ENCODE measurements at places on chromosomes 2 and 18.

DNA sequence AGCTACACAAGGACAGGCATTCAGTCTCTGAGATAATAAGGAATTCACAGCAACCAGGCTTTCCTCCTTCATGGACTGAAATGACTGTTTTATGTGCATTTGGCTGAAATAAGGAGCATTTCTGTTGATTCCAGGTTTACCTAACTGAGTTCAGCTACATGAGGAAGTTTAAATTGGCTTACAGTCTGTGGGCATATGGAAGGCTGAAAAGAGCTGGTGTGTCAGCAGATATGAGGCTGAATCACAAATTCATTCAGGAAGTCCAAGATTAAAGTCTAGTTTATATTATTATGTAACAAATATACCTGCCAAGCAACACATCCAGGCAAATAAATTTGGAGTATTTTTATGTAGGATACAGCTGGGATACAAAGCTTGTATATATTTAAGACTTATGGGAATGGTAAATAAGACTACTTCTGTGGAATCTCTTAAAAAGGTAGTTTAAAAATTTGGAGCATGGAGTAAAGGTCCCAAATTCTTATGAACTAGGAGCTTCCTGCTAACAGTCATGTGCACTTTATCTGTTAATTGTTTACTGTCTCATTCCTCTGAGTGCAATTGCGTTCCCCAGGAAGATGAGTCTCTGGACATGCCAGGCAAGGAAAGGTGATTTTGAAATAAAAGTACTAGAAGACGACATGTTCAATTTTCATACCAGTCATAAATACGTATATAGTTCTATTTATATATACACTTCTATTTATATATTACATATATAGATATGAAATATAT is 53.0 kb downstream of the ZC3H8 start:
- DNase-seq = no peak

- no peak for DNase-seq
Observed at GRCh38 chr2:236754271-236754944, 184.8 kb downstream of the ACKR3 start.

- no peak for DNase-seq
Observed at GRCh38 chr18:56286775-56287325, 351.5 kb downstream of the TXNL1 start.

GRCh38 chr2:28292491-28292890 is 100.2 kb upstream of the FOSL2 start:
- DNase-seq = no peak

DNA sequence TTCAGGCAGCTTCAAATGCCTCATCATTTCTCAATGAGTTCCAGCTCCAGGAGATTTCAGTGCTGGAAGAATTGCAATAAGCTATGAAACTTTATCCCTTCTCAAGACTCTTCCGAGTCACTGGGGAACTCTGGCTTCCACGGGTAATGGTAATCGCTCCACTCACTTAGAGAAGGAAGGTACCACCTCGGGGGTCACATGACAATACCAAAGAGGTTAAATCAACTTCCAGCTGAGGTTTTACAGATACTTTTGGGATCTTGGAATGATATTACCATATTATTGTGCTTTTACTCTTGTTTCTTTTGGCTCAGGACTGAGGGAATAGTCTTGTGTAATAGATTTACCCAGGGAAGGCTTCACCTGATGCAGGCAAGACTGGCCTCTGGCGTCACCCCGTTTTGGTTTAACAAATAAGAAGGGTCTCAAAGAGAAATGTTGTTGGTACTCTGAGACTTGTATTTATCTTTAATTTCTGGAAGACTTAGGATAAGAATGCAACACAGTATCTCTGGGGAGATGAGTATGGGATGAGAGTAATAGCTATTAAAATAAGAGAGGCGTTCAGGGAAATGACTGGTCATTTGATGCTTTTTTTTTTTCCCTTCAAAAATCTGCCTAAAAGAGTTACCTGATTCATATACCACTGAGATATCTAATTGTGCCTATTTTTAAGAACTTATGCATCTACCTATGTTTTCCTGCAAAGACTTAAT is 316.9 kb upstream of the ZEB2 start:
- no peak for DNase-seq

DNA sequence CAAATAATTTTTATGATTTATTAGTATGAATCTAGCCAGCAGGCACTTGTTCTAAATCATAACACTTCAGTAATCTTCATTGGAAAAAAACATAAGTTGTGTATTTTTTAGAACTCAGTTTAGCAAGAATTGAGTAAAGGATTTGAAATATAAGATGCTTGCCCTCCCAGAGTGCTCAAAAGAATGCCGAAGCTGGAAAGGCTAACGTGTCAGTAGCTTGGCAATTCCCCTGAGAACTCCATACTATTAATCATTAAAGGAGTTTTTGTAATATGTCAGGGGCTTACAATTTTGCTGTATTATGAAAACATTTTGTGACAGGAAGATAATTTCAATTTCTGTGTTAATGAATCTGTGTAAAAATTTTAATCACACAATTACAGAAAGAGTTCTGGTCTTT is 122.7 kb downstream of the GULP1 start:
- DNase-seq = no peak

GRCh38 chr2:9250091-9250490 is 43.5 kb downstream of the ASAP2 start:
- no peak for DNase-seq

- DNase-seq = no peak
Observed at GRCh38 chr2:241772063-241772499, 4.5 kb upstream of the GAL3ST2 start.

DNA sequence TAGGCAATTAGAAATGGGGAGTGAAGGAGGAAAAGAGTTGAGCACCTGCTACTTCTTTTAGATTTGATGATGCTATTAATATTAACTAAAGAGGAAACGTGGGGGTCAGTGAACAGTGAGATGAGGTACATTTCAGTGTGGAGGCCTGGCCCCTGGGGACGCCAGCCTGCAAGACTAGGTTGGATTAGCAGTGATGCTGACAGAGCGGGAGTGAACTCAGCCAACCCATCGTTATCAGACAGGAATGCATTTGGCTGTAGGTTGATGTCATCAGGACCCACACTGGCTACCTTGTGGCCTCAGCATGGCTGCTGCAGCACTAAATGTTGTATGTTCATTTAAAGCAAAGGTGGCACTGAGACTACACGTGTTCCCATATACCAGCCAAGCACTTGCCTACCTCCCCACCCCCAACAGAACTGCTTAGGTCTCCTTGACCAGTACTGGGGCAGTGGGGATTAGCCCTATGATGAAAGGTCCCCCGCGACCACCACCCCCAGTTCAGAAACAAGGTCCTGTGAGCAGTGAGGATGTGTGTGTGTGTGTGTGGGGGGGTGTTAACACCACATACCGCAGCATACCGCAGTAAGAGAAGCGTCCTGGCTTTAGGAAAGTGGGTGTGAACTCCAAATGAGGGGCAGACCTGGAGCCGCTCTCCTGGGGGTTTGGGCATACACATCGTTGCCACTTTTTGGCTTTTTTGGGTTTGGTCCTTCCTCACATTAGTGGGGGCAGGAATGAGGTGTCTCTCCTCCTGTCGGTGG is 26.0 kb downstream of the DGKD start:
- DNase-seq = no peak

- DNase-seq = no peak
Observed at GRCh38 chr2:12641441-12641840, 75.3 kb upstream of the TRIB2 start.

- no peak for DNase-seq
Observed at GRCh38 chr2:45180033-45180746, 170.9 kb upstream of the SIX2 start.

- DNase-seq = no peak
Observed at GRCh38 chr2:173740639-173741038, 224.5 kb downstream of the SP3 start.

DNA sequence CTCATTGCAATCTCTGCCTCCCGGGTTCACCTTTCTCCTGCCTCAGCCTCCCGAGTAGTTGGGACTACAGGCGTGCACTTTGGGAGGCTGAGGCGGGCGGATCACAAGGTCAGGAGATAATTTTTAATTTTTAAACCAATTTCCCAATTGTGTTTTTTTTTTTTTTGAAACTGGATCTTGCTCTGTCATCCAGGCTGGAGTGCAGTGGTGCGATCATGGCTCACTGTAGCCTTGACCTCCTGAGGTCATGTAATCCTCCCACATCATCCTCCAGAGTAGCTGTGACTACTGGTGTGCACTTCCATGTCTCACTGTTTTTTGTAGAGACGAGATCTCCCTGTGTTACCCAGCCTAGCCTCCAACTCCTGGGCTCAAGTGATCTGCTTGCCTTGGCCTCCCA is 49.3 kb downstream of the GLS start:
- DNase-seq = no peak

GRCh38 chr2:157124731-157125130 is 132.8 kb upstream of the GALNT5 start:
- DNase-seq = no peak

DNA sequence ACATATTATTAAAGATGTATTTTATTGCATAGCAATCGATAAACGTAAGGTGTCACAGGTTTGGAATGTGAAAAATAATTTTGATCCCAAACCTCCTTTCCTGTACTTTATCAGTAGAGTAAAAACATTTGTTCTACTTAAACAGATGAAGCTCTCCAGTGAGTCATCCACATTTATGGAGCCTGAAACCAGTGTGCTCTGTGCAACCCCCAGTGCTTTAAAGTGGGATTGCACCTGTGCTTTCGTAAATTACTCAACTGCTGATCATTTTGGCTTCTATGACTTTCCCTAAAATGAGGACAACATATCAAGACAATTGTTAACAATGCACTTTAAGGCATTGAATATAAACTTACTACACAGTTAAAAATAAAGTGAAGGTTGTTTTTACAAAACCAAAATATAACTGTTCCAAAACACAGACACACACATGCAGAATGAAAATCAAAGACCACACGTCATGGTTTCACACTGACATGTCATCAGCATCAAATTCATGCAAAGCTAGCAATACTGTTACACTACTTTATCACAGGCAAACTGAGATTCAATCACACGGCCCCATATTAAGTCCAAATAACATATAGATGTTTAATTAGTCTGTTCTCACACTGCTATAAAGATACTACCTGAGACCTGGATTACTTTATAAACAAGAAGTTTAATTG is 9.7 kb downstream of the TMEM18 start:
- DNase-seq = no peak

GRCh38 chr18:62998443-62998842 is 283.1 kb downstream of the PHLPP1 start:
- no peak for DNase-seq

- DNase-seq = no peak
Observed at GRCh38 chr2:63861220-63861822, 19.6 kb downstream of the UGP2 start.

- DNase-seq = no peak
Observed at GRCh38 chr2:224416656-224417360, 14.9 kb upstream of the FAM124B start.

GRCh38 chr2:85772841-85773491 is 19.2 kb downstream of the ATOH8 start:
- DNase-seq = no peak

DNA sequence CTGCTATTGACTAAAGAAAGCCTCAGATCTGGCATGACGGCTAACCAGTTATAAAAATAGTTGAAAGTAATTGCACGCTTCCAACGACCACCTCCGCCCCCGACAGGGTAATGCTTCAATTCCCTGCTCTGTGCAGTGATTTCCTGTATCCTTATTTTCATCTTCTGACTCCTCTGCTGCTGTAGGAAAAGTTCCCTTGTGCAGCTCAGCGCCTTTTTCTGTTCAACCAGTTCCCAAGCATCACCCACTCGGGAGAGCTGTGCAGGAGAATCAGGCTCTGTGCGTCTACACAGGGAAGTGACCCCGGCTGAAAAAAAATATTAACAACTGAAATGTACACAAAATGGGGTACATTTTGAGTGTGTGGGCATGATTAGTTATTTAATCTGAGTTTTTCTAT is 91.3 kb upstream of the COPS8 start:
- DNase-seq = no peak

GRCh38 chr2:70793450-70793849 is 3.0 kb upstream of the FIGLA start:
- DNase-seq = no peak

GRCh38 chr18:35451032-35451431 is 46.7 kb downstream of the INO80C start:
- DNase-seq = no peak

GRCh38 chr2:22904126-22904684 is 480.8 kb upstream of the KLHL29 start:
- DNase-seq = no peak

- DNase-seq = no peak
Observed at GRCh38 chr2:160652236-160652635, 158.6 kb upstream of the RBMS1 start.

DNA sequence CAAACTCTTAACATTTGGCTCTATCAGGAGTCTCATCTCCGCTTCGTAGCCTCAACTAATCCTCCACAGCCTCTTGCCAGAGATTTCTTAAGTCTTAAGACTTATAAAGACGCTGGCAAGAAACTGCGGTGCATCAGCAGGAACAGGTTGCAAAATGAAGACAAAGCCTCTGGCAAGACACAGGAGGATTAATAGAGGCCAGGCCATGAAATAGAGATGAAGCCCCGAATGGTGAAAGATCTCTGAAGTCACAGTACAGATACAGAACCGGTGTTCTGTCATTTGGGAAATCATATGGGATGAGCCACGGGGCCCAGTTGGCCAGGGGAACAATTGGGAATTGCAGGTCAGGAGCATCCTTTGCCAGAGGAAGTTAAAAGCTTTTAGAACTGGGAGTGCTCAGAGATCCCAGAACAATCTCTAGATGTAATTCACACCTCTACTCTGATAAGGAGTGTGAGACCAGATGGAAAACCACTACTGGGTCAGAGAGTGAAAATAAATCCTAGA is 190.9 kb upstream of the FOSL2 start:
- DNase-seq = no peak

- no peak for DNase-seq
Observed at GRCh38 chr2:102434655-102435381, 11.9 kb downstream of the IL18RAP start.

GRCh38 chr18:67608191-67608590 is 91.7 kb upstream of the DSEL start:
- no peak for DNase-seq

DNA sequence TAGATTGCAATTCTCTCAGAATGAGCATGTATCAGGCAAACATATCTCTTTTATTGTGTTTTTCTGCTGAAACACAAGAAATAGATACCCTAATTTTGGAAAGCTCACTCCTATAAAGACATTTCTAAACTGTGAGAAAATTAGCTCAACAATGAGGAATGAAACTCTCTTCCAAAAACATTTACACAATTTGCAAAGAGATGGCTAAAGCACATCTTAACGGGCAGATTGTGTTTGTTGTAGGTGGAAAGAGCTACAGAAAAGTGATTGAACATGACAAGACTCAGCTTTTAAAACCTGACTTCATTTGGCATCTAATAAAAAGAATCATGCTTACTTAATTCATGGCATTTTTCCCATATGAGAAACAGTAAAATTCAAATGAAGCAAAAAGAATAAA is 175.0 kb upstream of the SLC39A10 start:
- DNase-seq = no peak

All from 8988T (cell line).